ENCODE measurements at places on chromosomes 6 and 20.

GRCh38 chr6:3771407-3772011 is 20.0 kb upstream of the PXDC1 start:
- no peak for DNase-seq

DNA sequence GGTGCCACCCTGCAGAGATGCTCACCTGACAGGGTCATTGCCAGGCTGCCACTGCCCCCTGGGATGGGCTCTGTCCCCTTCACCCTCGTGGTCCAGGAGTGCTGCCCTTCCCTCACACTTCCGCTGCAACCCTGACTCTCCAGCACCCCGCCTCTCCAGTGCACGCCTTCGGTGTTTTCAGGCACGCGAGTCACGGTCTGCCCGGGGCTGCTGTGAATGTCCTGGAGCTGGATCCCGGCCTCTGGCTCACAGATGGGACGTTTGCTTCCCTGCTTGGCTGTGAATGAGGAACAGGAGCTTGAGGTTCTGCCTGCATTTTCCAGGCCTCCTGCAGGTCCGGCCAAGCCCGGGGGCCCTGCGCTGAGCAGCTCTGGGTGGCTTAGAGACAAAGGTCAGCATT is 343.4 kb downstream of the SMOC2 start:
- no peak for DNase-seq

- DNase-seq = no peak
Measured at GRCh38 chr20:51388227-51388626, 154.3 kb downstream of the NFATC2 start.

DNA sequence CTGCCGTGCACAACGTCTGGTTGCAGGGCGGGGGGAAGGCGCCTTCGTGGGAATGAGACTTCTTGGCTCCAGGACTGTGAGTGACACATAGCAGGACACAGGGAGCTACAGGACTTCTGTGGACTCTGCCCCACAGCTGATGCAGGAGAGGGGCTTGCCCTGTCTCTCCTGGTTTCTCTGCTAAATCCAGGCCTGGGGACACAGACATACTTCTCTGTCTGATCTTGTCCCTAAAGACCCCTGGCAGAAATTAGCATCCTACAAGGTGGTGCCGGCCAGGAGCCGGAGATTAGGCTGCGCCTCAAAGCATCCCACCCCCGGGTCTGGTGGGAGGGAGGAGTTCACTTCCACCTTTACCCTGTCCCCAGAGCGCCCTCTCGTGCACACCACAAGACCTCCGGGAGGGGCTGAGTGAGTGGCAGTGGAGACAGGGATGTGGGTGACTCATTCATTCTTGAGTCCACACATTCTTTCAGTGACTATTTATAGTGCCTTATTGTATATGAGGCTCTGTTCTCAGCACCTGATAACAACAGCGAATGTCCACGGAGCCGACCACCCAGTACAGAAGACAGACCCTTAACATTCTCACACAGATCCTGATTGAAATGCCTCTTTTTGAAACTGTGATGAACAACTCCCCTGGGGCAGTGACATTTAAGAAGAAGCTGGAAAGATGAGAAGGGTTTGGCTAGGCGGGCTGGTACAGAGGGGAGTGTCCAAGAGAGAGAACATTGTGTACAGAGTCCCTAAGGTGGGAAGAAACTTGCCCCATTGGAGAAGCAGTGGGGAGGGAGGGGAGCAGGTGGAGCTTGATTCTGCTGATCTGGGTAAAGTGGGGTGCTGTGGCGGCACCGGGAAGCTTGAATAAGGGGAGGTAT is 39.0 kb downstream of the GMPR start:
- no peak for DNase-seq

GRCh38 chr20:29443819-29444218 is 1813.6 kb upstream of the DEFB115 start:
- DNase-seq = no peak

DNA sequence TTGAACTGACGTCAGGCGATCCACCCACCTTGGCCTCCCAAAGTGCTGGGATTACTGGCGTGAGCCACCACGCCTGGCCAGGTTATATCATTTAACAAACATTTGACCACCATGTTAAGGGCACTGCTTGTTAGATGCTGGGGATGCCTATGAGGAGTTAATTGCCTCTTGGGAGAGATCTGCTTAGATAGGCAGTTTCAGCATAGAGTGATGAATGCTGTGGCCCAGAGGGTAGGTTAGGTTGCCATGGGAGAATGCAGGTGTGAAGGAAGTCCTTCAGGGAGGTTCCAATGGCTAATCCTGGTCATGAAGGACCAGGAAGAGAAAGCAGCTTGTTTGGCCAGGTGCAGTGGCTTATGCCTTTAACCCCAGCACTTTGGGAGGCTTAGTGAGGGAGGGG is 17.0 kb downstream of the PHF20 start:
- no peak for DNase-seq

DNA sequence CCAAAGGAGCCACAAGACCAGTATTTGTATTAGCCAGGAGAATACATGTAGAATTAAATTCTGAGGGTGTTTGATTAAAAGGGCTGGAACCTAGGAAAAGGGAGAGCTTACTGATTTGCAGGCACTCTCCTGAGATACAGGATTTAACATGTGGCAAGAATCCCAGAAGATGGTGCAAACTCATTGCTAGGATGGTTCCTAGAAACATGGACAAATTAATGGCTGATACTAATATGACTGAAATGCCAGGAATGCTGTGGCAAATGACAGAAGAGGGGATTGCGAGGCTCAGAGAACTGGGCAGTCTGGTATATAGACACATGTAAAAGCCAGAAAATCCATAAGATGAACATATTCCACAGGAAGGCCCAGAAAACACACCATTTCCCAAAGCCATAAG is 118.1 kb downstream of the RWDD2A start:
- no peak for DNase-seq

DNA sequence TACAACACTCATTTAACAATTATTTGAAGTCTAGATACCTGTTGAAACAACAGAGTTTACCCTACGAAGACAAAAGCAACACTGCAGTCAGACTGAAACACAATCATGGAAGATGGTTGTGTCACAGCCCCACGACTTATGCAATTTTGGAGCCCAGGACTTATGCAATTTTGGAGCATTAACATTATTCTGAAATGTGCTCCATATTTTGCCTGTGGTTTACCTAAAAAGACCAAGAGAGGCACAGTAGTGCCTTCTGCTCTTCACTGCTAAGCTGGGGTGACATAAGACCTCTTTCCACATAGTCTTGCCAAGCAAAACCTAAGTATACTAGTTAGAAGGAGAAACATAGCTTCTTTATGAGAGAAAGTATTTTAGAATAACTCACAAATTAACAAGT is 216.5 kb downstream of the PTPRK start:
- no peak for DNase-seq

GRCh38 chr6:978937-979685 is 286.2 kb upstream of the EXOC2 start:
- DNase-seq = no peak

DNA sequence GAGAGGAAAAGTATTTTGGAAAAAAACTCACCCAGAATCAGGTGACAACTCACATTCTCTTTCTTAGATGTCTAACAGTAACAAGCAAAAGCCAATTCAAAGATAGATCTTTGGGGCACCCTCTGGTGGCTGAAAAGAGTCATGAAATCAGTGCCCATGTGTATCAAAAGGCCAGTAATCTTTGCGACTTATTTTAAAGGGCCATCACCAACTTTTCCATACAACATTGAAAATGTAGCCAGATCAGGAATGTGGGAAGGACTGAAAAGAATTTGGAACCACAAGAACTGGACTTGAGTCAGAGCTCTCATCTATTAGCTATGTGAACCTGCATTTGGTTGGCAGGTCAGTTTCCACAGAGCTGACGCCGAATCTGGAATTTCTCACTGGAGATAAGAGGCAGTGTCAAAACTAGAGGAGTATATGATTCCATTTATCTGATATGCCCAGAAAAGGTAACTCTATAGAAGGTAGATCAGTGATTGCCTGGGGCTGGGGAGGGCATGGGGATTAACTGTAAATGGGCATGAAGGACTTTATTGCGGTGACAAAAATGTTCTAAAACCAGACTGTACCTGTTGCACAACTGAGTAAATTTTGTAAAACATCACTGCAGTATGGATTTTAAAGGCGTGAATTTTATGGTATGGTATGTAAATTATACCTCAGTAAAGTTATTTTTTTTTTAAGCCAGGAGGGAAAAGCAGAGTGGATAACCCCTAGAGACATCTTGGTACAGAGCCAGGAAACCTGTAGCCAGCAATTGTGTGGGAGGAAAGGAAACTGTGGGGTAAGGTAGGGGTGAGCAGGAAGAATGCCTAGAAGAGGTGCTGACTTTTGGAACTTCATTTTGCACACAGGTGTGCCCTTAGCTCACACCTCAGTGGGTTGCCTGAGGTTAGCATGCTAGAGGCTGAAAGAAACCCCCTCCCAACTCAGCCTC is 117.1 kb upstream of the ASF1A start:
- DNase-seq = peak; percentile 35

GRCh38 chr6:33926451-33926850 is 122.6 kb upstream of the MLN start:
- DNase-seq = no peak

DNA sequence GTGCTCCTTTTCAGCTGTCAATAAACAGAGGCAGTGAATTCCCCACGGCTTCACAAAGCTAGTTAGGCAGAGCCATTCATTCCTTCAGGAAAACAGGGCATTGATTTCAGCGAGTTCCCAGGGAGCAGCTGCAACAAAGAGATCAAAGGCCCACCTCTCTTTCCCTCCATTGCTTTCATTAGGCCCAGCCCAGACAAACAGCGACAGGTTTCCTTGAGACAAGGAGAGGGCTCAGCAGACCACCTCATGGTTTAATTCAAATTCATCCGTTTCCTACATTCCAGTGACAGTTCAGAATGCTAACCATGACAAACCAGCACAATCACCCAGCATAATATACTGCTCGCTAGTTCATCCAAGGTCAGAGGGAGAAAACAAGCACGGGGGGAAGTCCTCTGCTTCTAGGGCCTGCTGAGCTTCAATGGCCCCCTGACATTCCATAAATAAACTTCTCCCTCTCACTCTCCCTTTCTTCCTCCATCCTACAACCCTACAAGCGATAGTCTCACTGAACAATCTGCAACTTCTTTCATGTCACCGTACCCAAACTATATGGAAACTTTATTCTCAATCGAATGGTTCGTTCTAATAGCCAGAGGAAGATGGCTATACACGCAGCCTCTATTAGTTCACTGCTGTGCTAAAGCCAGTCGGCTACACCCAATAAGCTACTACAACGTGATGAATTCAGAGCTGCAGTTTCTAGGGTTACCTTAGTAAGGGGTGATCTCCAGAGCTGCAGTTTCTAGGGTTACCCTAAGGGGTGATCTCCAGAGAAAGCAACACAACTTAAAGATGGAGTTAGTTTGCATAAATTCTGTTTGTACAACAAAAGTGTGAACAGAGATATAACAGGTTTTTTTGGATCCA is 34.7 kb downstream of the PLAGL1 start:
- DNase-seq = no peak

- DNase-seq = no peak
Measured at GRCh38 chr6:17497535-17498095, 102.5 kb upstream of the FAM8A1 start.
